Adipose tissue (tissue), 3 donors: ENCODE measurements at places on chromosomes 12 and 14. TPM values are rescaled to one million over a fixed set of nuclear protein-coding genes. Genes with fewer than 3 reads are reported as not detected.

PMCH gene
- not detected for polyA plus RNA-seq

CLEC4A gene
- polyA plus RNA-seq, result 2.8 TPM

AHNAK2 gene
- polyA plus RNA-seq, result 15.6 TPM

FOXG1 gene
- not detected for polyA plus RNA-seq

RNASE9 gene
- polyA plus RNA-seq, result not detected

NKX2-8 gene
- not detected for polyA plus RNA-seq
